ENCODE measurements at places on chromosomes 7 and 10.

- DNase-seq = no peak
Observed at GRCh38 chr10:77090381-77091356, 546.9 kb downstream of the KCNMA1 start.

DNA sequence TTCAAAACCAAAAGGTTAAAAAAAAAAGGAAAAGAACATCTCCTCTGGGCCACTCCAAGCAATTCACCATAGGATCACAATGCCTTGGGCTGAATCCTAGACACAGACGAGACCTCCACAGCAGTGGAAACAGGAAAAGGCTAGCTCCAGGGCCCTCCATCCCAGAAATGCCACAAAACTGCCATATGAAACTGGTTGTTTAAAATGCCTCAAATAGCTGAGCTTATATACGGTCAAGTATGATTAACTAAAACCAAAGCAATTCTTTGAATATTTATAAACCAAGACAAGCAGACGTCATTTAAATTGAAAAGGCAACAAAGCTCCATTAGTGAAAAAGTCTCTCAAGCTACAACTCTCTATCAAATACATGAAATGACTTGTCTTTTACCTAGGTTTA lies 63.1 kb downstream of the DOCK4 start:
- DNase-seq = no peak

DNA sequence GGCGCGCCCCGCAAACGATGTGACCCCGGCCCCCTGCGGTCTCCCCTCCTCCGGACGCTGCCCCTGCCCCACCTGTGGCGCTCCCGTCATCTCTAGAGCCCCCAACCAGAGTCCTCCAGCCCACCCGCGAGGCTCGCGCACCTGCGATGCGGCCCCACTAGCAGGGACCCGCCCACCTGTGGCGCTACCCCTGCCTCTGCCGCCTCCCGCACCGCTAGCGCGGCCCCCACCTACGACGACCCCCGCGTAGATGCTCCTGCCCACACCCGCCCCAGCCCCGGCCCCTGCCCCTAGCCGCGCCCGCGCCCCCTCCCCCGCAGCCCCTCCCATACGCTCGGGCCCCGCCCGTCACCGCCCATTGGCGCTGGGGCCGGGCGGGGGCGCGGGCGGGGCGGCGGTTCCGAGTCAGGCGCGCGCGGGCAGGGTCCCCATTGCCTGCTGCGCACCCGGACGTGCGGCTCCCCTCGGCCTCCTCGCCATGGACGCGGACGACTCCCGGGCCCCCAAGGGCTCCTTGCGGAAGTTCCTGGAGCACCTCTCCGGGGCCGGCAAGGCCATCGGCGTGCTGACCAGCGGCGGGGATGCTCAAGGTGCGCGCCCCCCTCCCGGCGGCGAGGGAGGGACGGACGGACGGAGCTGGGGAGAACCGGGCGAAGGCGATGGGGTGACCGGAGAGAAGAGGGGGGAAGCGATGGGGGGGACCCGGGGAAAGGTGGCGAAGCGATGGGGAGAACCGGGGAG lies at the start of gene PFKP:
Gene PFKP (plus strand): TSS at position 431 of the 741 bp plus-strand sequence. CDS start 48 bp downstream, at position 479.
- no peak for DNase-seq

GRCh38 chr7:100118388-100119071 lies 628 bp downstream of the TAF6 start:
- DNase-seq = no peak

- peak; percentile 59 for DNase-seq
Observed at GRCh38 chr10:91247360-91248111, 27.1 kb downstream of the PCGF5 start.

- DNase-seq = peak; percentile 68
Observed at GRCh38 chr10:6171881-6172695, 30.6 kb upstream of the PFKFB3 start.

- no peak for DNase-seq
Observed at GRCh38 chr10:14925268-14925667, 28.6 kb downstream of the DCLRE1C start.

- no peak for DNase-seq
Observed at GRCh38 chr7:103551016-103551415, 105.0 kb upstream of the SLC26A5 start.
